ENCODE measurements at places on chromosomes 13 and 19.
A peak's percentile ranks its signal among the peaks of the same experiment; 100 is the strongest.

DNA sequence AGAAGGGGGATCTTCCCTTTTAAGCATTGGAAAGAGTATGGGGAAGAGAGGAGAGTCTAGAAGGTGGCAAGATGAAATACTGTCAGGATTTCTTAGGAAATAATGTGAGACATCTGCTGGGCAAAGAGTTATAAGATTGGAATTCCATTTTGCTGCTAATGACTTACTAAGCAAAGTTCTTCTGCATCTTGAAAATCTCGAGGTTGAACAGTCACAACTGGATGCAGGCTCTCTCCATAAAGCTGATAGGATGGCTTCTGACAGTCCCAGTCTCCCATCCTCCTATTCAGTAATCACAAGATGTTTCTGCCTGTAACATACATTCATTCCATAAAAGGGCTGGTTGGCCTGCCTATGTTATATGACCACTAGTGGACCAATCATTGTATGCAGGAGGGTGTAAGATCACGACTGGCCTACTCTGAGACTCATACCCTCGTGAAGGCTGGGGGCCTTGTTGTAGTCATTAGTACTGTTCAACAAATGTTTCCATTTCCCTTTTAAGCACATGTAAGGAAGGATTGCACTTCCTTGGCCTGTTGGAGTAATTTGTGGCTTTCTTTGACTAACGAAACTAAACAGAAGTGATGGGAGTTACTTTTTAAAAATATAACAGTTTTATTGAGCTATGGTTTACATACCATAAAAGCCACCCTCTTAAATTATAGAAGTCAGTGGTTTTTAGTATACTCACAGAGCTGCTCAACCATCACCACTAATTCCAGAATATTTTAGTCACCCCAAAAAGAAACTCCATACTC, 45.0 kb upstream of the TDRD3 start:
- no peak for DNase-seq

DNA sequence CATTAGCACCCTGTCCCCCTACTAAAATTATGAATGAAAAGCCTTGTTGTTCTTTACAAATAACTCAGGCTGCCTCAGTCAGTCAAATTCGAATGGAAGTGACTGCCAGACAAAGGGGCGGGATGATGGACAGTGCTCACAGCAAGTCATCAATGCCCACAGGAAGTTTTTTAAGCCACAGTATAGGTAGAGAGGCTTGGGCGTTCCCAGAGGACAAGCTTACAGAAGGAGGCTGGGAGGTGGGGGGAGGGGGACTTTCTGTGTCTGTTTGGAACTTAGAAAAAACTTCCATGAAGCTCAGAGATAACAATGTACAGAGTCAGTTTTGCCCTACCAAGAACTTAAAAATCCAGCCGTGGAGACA, 18.5 kb upstream of the SPRY2 start:
- peak; percentile 80 for DNase-seq

- peak; percentile 63 for DNase-seq
Measured at GRCh38 chr13:98827449-98827848, 75.0 kb upstream of the SLC15A1 start.

DNA sequence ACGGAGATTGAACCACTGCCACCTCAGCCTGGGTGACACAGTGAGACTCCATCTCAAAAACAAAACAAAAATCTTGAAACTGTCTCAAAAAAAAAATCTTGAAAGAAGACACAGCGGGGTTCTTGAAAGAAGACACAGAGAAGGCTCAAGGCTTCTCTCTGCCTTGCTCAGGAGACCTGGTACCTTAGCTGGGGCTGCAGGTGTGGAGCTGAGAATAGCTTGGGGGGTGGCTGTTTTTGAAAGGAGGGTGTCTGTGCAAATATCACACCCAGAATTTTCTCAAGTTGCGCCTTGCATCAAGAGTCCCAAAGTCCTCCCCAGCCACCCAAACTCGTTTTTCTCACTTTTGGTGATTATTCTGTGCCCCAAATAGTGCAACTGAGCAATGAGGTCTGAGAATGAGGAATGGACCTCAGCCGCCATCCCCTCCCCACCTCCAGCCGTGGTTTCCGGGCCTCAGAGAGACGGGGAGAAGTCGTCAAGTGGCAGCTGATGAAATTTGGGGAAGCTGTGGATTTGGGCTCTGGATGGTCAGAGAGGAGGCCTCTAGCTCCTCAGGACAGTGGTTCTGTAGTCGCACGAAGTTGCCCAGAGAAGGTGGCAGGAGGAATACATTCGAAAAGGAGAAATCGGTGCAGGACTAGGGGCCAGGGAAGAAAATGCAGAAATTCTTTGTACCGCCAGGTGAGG, 8.8 kb downstream of the S1PR2 start:
- no peak for DNase-seq

DNA sequence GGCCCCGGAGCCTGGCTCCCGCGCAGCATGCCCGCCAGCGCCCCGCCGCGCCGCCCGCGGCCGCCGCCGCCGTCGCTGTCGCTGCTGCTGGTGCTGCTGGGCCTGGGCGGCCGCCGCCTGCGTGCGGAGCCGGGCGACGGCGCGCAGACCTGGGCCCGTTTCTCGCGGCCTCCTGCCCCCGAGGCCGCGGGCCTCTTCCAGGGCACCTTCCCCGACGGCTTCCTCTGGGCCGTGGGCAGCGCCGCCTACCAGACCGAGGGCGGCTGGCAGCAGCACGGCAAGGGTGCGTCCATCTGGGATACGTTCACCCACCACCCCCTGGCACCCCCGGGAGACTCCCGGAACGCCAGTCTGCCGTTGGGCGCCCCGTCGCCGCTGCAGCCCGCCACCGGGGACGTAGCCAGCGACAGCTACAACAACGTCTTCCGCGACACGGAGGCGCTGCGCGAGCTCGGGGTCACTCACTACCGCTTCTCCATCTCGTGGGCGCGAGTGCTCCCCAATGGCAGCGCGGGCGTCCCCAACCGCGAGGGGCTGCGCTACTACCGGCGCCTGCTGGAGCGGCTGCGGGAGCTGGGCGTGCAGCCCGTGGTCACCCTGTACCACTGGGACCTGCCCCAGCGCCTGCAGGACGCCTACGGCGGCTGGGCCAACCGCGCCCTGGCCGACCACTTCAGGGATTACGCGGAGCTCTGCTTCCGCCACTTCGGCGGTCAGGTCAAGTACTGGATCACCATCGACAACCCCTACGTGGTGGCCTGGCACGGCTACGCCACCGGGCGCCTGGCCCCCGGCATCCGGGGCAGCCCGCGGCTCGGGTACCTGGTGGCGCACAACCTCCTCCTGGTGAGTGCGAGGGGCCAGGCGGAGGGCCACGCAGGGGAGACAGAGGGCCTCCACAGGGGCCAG, at the start of gene KL:
KL (plus strand) TSS at position 10 of the 909 bp plus-strand sequence; CDS start at position 28, 18 bp downstream.
- peak; percentile 75 for DNase-seq

- DNase-seq = peak; percentile 91
Measured at GRCh38 chr19:50835785-50836542, 2.6 kb upstream of the KLK15 start.

DNA sequence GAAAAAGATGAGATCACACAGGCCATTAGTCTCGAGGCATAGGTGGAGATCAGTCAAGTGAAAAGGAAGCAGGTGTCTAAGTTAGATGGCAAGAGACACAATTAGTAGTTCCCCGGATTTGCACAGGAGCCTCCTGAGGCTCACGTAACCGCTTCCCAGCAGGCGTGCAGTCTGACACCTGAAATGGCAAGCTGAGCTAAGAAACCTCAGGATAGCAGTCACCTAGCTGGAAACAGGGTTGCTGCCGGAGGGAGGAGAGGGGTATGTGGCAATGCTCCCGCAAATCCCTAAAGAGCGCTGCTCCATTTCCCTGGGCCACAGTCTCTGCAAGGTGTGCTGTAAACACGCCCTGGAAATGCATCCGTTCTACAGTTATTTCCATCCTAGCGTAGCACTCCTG, 1151.0 kb downstream of the DIAPH3 start:
- DNase-seq = no peak

DNA sequence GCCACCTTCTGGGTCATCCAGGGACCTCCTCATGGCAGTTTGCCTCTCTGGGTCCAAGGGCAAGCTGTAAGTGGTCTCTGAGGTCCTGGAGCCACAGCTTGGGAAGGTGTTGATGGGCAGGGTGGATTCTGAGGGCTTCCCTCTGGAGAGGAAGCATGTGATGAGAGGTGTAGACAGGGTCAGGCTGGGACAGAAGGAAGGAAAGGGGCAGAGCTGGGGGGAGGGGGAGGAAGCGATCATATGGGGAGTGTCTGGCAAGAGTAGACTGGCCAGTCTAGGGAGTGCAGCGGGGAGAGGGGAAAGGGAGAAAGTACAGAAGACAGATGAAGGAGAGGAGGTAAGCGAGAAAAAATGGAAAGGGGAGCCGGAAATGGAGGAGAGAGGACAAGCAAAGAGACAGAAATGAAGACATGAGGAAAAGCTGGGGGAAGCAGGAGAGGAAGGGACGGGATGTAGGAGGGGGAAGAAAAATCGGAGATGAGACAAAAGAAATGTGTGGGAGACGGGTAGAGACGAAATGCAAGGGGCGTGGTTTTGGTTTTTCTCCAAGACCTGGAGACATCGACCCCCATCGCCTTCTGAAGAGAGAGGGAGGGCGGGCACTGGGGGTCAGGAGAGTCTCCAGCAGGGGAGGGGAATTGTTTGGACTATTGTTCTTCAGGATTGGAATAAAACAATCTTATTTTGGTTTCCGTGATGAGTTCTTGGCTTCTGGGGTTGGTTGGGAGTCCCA, 26.6 kb downstream of the ZSWIM9 start:
- DNase-seq = no peak

- no peak for DNase-seq
Measured at GRCh38 chr13:108281901-108282300, 12.4 kb downstream of the TNFSF13B start.

GRCh38 chr13:45447050-45447661, 17.6 kb upstream of the COG3 start:
- no peak for DNase-seq

GRCh38 chr19:46118136-46118535, 6.4 kb downstream of the IGFL3 start:
- no peak for DNase-seq

DNA sequence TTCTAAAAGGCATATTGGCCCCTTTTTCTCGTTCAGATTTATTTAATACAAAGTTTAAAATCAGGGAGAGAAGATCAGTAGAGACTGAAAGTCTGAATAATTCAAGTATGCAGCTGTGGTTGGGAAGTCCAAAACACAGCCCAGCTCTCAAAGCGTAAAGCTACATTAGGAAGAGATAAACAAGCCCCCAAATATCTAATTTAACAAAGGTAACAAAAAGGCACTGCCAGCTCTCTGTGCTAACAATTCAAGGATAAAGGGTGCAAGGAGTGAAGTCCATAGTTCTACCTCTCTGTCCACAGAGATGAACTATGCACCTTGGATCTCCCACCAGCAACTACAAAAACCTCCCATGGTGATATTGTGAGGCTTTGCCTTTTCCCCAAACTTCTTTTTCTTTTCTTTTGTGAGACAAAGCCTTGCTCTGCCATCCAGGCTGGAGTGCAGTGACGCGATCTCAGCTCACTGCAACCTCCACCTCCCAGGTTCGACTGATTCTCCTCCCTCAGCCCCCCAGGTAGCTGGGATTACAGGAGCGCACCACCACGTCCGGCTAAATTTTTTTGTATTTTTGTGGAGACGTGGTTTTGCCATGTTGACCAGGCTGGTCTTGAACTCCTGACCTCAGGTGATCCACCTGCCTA, 104.4 kb downstream of the LHFPL6 start:
- no peak for DNase-seq

DNA sequence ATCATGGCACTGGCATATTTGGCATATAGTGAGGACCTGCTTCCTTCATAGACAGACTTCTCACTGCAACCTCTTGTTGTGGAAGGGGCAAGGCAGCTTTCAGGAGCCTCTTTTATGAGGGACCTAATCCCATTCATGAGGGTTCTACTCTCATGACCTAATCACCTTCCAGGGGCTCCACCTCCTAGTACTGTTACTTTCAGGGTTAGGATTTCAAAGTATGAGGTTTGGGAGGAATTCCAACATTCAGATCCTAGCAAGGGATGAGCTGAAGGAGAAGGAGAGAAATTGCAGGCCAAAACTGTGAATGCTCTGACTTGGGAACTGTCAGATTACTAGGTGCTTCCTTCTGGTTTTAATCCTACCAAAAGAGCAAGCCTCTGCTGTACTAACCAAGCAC, 87.8 kb downstream of the LMO7 start:
- DNase-seq = no peak

GRCh38 chr13:58085819-58086218, 454.3 kb downstream of the PCDH17 start:
- DNase-seq = no peak

DNA sequence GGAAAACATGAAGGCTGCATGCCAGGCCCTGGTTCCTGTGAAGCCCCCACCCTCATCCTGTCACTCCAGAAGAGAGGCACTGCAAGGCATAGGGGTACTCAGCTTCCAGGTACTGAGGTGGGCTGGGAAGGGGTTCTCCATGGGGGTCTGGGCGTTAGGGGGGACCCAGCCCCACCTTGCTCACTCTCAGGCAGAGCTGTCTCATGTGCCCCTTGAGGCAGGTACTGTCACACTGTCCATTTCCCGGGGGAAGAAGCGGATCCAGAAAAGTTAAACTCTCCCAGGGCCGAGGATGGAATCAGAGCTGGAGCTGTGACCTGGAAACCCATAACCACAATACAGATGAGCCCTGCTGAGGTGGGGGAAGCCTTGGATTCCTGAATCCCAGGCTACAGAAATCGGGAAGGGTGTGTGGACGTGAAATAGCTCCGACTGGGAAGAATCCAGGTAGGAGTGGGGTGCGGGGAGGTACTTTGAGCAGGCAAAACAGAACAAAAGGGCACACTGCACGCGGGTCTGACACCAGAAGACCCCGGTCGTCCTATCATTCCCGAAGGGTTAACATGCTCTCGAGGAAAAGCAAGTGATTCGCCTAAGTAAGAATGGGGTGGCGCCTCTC, 540 bp upstream of the USE1 start:
- DNase-seq = peak; percentile 49

- DNase-seq = no peak
Measured at GRCh38 chr13:40613914-40614313, 52.5 kb downstream of the FOXO1 start.

DNA sequence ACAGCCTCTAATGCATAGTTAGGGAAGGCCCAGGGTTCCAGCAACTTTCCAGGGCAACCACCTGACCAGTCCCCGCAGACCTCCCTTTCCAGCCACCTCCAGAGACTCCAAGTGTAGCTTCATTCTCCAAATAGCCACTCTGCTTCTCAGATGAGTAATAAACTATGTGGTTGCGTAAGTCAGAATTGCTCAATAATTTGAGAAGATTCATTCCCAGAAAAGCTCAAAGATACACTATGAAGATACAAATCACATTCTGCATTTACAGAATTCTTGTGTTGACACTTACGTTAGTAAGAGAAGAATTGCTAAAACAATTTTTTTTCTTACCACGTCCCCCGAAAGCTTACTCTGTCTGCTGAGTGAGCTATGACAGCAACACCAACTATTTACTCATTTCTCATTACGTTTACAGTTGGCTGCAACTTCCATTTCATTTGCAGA, 8.2 kb upstream of the LATS2 start:
- DNase-seq = peak; percentile 79

GRCh38 chr13:97165502-97166425, 56.4 kb upstream of the MBNL2 start:
- DNase-seq = no peak

- no peak for DNase-seq
Measured at GRCh38 chr13:53150568-53150967, 122.0 kb downstream of the OLFM4 start.

Measured in islet precursor cell (in vitro differentiated cells).